ENCODE measurements at places on chromosomes 1 and 21.

DNA sequence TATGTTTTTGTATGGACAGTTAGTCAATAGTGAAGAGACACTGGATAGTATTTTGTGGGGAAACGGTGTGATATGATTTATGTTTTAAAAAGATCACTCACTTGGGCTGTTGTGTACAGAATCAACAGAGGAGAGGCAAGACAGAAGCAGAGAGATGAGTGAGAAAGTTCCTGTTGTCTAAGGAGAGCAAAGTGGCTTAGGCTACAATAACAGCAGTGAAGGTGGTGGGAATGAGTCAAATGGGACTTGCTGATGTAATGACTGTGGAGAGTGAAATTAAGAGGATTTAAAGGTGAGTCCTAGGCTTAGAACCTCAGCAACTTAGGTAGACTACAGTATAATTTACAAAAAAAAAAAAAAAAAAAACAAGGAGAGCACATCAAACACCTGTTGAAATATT is 169.2 kb upstream of the HP1BP3 start:
- DNase-seq = no peak

- no peak for DNase-seq
These were observed 54.1 kb downstream of the CD46 start for GRCh38 chr1:207805841-207806421.

GRCh38 chr1:38558500-38559445 is 300.8 kb downstream of the RRAGC start:
- DNase-seq = no peak

- no peak for DNase-seq
These were observed 42.3 kb upstream of the HAO2 start for GRCh38 chr1:119326251-119326650.

DNA sequence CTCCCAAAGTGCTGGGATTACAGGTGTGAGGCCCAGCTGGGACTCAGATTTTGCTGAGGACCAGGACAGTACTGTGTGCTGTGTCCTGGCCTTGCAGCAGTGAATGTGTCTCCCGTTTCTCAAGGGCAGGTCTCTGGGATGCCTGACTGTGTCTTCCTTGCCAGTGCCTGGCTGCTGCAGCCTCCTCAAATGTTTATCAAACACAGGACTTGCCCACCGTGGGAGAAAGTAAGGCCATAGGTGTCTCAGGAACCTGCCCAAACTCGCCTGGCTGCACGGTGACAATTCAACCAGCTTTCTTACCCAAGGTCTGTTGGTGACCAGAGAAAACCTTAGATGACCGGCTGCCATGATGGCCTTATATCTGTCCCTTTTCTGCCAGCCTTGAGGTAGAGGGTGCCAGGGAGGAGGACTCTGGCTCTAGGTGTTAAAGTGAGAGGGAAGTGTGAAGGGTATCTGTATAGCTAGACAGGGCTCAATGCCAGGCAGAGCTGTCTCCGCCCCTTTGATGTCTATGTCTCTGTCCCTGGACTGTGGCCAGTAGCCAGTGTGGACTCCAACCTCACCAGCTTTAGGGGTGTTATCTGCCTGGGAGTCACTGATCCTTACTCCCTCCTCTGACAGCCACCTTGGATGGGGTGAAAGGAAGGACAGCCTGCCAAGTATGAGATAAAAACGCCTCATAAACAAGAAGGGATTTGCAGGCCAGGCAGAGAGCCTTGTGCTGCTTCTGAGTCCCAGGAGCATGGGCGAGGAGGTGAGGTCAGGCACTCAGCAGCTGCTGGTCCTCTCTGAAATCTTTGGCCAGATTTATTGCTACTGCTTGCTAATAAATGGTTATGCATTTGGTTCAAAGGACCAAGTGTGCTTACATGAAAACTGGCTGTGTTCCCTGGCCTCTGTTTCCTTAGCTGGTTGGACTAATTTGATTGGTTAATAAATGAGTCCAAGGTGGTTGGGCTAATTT is 22.3 kb downstream of the IL6R start:
- DNase-seq = no peak

DNA sequence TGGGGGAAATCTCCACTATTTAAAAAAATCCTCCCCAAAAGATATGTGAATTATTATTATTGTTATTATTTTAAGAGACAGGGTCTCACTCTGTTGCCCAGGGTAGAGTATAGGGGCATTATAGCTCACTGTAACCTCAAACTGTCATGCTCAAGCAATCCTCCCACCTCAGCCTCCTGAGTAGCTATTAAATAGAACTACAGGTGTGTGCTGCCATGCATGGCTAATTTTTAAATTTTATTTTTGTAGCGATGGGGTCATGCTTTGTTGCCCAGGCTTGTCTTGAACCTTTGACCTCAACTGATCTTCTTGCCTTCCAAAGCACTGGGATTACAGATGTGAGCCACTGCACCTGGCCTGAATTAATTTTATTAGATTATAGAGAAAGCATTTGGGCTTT is 116.8 kb downstream of the RABGAP1L start:
- no peak for DNase-seq

- DNase-seq = no peak
These were observed 52.6 kb upstream of the PTGFRN start for GRCh38 chr1:116857092-116857491.

DNA sequence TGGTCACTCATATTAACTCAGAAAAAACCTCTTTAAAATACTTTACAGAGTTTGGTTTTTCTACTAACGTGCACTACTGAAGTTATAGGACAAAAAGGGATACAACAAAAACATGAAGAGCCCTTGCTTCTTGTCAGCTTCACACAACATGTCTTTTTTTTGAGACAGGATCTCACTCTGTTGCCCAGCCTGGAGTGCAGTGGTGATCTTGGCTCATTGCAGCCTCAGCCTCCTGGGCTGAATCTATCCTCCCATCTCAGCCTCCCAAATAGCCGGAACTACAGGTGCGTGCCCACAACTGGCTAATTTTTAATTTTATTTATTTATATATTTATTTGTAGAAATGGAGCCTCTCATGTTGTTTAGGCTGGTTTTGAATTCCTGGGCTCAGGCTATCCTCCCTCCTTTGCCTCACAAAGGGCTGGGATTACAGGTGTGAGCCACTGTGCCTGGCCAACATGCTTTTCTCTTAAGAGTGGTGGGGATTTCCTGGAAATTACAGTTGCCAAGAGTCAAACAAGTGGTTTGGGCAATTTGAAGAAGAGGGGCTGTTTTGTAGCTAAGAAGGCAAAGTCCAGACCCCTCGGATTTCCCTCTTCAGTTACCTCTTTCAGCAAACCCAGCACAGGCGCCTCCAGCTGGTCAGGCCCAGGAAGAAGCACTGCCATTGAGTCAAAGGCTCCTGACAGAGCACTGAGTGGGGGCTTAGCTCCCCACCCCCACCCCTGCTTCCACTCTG is 6.4 kb upstream of the SMPDL3B start:
- no peak for DNase-seq

DNA sequence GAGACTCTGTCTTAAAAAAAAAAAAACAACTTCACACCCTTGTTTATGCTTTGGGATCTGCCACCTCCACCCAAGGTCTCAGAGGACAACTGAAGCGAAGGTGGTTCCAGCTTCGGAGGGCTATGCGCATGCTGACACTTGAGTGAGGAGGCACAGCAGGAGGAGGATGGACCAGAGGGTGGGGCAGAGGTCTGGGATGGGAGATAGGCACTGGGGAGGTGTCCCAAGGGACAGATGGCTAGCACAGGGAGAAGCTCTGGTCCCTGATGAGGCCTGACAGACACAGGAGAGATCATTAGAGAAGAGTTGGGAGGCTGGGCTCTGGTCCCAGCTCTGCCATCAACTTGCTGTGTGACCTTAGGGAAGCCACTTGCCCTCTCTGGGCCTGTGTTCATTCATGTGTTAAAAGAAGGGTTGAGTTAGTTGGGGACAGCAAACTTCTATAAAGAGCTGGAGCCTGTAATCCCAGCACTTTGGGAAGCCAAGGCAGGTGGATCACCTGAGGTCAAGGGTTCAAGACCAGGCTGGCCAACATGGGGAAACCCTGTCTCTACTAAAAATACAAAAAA is 16.8 kb downstream of the E2F2 start:
- no peak for DNase-seq

- no peak for DNase-seq
These were observed 46.4 kb upstream of the POFUT2 start for GRCh38 chr21:45334134-45334533.

- no peak for DNase-seq
These were observed 13.5 kb downstream of the LRIG2 start for GRCh38 chr1:113086541-113086940.

GRCh38 chr1:196619721-196620120 is 11.5 kb upstream of the KCNT2 start:
- DNase-seq = no peak

GRCh38 chr1:20385630-20386029 is 95.0 kb downstream of the VWA5B1 start:
- DNase-seq = no peak

DNA sequence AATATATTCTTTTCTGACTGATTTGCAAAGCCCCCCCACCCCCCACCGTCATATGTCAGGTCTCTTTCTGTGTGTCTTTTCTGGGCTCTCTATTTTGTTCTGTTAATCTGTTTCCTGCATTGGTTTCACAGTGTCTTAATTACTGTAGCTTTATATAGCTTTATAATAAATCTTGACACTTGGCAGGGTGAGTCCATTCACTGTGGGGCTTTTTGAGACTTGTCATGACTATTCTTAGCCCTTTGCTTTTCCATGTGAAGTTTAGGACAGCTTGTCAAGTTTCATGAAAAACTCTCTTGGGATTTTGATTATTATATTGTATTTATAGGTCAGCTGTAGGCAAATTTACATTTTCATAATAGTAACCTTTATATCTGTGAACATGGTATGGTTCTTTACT is 50.4 kb downstream of the MIGA1 start:
- DNase-seq = no peak

DNA sequence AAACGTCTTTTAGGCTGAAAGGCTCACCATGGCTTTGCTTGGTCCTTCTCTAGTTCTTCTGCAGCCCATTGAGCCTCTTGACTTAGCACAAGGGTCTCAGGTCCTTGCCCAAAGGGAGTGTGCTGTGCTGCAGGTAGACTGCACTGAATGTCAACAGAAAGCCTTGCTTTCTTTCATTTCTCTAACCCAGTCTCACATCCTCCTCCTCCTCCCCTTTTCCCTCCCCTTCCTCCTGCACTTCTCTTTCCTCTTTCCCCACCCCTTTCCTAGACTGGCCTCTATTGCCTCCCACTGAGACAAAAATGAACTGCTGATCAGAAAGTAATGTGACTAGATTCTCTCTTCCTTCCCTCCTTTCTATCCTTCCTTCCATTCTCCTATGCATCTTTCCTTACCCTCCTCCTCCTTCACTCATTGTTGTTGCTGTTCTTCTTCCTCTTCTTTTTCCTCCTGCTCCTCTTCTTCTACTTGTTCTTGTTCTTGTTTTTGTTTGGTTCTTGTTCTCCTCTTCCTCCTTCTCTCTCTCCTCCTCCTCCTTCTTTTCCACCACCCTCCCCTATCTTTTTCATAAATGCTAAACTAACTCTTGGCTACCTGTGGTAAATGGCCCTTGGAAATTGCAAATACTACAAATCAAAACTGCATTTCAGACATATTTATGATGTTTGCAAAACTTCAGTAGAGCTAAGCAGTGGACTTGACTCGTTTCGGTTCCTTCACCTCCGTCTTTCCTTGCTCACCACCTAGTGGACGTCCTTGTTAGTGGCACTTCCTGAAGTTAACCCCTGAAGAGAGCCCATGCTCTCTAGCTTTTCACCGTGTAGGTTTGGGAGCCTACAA is at the start of gene SELL:
Gene SELL (minus strand): TSS at position 152 of the 840 bp plus-strand sequence. CDS start 122 bp downstream, at position 30.
- DNase-seq = no peak

- no peak for DNase-seq
These were observed 23.7 kb upstream of the RCC1 start for GRCh38 chr1:28482138-28482537.

DNA sequence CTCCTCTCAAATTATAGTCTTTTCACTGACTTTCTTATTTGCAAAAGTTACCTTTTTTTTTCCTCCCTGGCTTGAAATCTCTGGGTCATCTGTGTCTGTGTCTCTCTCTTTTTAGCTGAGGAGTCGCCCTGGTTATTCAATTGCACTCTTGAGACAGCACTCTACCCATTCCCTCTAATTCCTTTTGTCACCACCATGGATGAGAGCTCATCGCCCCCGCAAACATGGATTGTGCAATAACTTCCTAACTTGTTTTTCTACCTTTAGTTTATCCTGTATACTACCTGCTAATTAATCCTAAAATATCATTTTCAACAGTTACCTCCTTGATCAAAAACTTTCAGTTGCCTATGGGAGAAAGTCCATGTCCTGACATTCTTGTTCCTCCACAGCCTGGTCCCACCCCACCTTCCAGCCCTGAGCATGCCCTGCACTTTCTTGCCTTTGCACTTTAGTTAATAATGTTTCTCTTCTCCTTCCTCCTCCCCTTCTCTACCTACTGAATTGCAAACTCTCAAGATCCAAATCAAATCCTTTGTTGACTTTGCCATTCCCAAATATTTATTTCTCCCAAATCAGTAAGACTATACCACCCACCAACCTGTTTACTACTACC is 110.4 kb upstream of the MAGI3 start:
- no peak for DNase-seq

DNA sequence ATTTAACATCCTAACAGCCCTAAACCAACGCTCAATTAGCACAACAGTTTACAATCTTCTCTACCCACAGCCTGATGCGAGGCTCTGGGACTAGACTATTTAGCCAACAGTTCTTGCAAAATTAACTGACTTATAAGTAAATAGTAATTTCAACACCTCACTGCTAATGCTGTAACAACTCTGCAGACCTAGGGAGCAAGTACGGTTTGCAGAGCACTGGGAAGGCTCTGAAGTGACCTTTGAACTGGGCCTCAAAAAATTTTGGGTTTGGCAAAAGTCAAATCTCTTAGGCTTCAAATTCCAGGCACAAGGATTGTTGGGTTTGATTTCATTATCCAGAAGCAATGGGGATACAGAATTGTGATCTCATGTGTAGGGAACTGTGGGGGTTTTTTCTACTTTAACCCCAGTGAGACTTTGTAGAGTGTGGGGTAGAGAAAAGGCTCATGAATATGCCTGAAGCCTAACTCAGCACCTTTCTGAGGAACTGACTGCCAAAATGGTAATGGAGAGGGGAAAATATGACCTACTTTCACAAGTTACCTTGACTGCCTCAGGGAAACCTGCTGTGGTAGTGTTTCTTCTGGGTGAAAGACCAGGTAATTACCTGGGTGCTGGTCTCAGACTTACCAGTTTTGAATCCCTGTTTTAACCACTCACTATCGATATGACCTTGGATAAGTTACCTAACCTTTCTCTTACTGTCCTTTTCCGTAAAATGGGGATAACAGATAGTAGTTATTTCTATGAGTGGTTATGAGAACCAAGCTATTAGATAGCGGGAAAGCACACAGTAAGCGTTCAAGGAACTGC is 889 bp upstream of the TXLNA start:
- no peak for DNase-seq

- DNase-seq = no peak
These were observed 13.5 kb upstream of the ETV3L start for GRCh38 chr1:157113106-157113505.

DNA sequence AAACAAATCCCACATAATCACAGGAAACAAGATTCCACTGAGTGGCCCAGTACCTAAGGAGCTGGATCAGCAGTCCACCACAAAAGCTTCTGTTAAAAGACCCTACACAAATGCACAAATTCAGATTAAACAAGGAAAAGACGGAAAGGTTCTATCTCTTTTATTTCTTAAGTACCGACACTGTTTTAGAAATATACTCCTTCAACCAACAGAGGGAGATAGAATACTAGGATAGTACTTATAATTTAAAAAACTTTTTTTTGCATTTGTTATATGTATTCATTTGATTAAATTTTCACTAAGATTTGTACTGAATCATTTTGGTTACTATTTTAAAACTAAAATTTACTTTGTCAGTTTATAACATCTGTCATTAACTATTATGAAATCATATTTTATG is 12.5 kb downstream of the CDC7 start:
- no peak for DNase-seq

All from cortex of kidney (tissue), 1 donor.